Transverse colon (tissue), 4 donors: ENCODE measurements at places on chromosomes 5 and 9.

GRCh38 chr5:27818888-27819287, 780.5 kb upstream of the CDH9 start:
- H3K27ac ChIP-seq: no peak overlapping the region
- no peaks in the 10 kb centered on the region for H3K4me1 ChIP-seq
- H3K27me3 ChIP-seq: no peaks in the 10 kb centered on the region
- H3K36me3 ChIP-seq: no peaks in the 10 kb centered on the region
- no peak overlapping the region for H3K4me3 ChIP-seq

DNA sequence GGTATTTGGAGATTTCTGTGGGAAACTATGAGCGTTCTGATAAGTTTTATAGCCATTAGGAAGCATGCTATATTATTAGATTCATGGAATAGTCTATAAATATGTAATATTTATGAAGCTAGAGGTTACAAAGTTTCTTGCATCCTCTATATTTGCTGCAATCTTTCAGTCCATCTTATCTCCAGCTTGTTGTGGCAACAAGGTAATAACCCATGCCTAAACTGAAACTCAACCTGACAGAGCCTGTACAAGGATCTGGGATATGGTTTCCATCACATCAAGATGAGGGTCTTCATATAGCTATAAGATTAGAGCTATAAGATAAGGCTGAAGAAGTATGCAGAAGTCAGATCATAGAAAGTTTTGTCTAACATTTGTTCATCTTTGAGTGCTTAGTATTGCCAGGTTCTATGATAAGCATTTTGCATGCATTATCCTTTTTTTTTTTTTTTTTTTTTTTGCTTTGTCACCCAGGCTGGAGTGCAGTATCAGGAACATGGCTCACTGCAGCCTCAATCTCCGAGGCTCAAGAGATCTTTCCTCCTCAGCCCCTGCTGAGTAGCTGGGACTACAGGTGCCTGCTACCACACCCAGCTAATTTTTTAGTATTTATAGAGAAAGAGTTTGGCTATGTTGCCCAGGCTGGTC, 14.8 kb downstream of the BAAT start:
- H3K4me1 ChIP-seq: no peaks in the 10 kb centered on the region
- H3K36me3 ChIP-seq: no peaks in the 10 kb centered on the region
- H3K27ac ChIP-seq: no peak overlapping the region
- H3K4me3 ChIP-seq: no peak overlapping the region
- H3K27me3 ChIP-seq: no peaks in the 10 kb centered on the region

DNA sequence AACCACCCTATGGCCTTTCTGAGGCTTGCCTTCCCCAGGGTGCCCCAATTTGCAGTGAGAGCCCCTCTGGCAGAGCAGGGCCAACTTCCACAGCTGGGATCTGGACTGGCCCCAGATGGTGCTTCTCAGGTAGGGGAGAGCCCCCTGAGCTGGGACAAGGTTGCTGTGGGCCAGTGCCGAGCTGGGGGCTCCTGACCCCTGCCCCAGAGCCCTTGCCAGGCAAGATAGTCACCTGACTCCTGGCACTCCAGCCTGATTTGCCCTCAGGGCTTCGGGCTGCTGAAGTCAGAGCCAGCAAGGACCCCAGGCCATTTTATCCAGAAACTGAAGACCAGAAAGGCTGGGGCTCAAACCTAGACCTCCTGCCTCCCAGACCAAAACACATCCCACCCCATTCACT, 33.4 kb upstream of the AKNA start:
- no peak for DNase-seq
- H3K36me3 ChIP-seq: no peaks in the 10 kb centered on the region
- no peaks in the 10 kb centered on the region for H3K27me3 ChIP-seq

- H3K27ac ChIP-seq: no peak overlapping the region
- no peaks in the 10 kb centered on the region for H3K36me3 ChIP-seq
- H3K4me1 ChIP-seq: no peaks in the 10 kb centered on the region
- no peak overlapping the region for H3K4me3 ChIP-seq
- no peak for DNase-seq
Measured at GRCh38 chr5:62386824-62387223, 16.9 kb downstream of the DIMT1 start.
